ENCODE measurements at places on chromosomes 16 and 17.
A peak's percentile ranks its signal among the peaks of the same experiment; 100 is the strongest.

DNA sequence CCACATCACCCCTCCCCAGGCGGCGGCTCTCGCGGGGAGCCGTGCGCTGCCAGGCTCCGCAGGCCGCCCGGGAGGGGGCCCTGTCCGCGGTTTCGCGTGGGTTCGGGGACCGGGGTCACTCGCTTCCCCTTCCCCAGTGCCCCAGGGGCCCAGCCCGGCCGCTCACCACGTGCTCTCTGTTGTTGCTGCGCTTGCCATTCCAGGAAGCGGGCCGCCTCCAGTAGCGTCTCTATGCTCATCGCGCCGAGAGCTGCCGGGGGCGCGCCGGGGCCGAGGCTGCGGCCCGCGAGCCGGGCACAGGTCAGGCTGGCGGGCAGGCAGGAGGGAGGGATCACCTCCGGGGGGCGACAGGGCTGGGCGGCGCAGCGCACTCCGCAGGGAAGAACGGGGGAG is 390 bp downstream of the MNT start:
- no peak for DNase-seq

DNA sequence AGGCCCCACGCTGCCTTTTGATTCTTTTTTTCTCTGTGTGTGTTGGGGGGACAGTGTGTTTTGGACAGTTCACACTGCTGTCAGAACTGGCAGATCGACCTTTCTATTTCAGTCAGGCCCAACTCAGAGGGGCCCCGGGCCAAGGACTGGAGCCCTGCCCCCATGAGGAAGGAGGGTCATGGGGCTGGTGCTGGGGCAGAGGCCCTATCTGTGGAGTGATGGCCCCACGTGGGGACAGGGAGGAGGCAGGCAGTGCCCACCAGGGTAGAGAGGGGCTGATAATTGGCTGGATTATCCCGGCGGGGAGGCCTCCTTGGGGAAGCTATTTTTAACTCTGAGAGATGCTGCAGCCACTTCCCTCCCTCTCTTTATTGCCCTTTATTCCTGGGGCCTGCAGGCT is 5.7 kb upstream of the KCNJ12 start:
- peak; percentile 11 for DNase-seq

- no peak for DNase-seq
Observed at GRCh38 chr17:33572615-33573014, 279.5 kb upstream of the ASIC2 start.

GRCh38 chr16:20415541-20415940 is 6.2 kb downstream of the ACSM5 start:
- DNase-seq, result no peak

- peak; percentile 73 for DNase-seq
Observed at GRCh38 chr17:40348562-40349476, 15.7 kb downstream of the GJD3 start.

GRCh38 chr16:19269098-19269497 is 16.4 kb upstream of the CLEC19A start:
- no peak for DNase-seq

GRCh38 chr17:48047113-48047740 is 932 bp upstream of the NFE2L1 start:
- DNase-seq, result no peak

GRCh38 chr16:73565263-73565662 is 517.3 kb upstream of the ZFHX3 start:
- no peak for DNase-seq

- DNase-seq, result peak; percentile 35
Observed at GRCh38 chr17:79391376-79392233, 219.2 kb downstream of the RBFOX3 start.

DNA sequence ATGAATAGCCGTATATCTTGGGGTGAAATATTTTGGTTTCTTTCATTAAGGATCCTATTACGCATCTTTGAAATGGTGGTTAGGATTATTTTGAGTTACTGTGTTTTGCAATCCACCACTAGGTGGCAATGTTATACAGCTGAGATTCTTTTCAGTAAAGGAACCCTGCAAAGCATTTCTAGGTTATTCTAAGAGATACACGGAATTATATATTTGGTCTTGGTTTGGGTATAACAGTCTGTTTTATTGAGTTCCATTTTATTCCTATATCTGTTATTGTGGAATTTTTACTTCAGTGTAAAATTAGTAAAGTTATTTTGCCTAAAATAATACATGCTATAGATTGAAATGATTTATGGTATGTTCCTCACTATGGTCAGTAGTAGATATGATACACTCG is 62.9 kb upstream of the CPHXL start:
- no peak for DNase-seq

DNA sequence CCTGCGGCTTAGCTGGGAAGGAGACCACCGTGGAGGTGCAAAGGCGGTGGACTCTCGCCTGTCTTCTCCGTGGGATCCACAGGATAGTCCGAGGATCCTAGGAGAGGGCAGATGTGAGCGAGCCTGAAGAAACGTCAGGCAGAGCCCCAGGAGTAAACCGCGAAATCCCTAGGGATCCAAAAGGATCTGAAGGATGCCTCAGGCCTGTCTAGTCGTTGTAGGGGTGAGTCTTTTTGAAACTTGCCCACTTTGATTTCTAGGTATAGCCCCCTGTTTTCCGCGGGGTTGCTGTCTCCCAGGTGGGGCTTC is 576.5 kb downstream of the KCNJ18 start:
- no peak for DNase-seq

DNA sequence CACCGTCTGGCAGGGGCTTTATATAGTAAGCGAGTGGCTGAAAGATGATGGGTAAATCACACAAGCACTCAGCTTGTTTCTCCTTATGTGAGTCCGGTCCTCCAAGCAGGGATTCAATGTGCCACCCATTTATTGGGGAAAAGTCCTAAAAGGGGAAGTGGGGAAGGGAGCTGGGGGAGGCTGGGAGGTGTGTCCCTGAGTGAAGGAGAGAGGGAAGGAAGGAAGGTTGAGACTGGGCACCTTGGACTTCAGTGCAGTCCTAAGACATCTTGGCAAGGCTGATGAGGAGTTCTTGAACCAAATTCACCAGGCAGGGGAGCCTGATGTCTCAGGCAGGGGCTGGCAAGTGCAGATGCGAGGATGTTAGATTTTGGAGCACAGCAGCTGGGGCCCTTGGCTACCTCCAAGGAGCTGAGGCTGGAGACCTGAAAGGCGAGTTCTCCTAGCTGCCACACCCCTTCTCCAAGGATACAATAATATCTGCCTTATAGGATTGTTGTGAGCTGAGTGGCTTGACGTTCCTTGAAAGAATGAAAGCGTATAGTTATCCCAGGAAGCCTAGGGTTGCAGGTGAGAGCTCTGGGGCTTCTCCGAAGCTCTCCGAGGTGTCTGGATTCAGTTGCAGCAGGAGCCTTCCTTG is 23.0 kb upstream of the CYLD start:
- no peak for DNase-seq

DNA sequence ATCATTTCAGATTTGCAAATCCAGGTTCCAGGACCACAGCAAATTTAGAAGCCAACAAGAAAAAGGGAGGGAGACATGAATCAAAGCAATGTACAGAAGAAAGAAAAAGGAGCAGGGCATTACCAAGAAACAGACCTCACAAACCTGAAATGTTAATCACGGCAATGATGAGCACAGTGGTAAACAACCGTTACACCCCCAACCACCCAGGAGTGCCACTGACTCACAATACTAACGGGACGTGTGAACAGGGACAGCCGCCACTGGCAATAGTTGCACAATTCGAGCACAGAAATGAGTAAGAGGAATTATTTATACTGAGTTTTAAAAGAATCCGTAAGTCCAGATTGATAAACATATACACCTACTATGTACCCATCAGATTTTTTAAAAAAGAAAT is 13.8 kb downstream of the USP22 start:
- no peak for DNase-seq

- DNase-seq, result no peak
Observed at GRCh38 chr17:39461926-39462569, 762 bp downstream of the CDK12 start.

GRCh38 chr16:81921843-81922584 is 89.3 kb downstream of the SDR42E1 start:
- no peak for DNase-seq

All from C1 segment of cervical spinal cord (tissue), 14 donors.